ENCODE measurements at places on chromosomes 7 and 10.

DNA sequence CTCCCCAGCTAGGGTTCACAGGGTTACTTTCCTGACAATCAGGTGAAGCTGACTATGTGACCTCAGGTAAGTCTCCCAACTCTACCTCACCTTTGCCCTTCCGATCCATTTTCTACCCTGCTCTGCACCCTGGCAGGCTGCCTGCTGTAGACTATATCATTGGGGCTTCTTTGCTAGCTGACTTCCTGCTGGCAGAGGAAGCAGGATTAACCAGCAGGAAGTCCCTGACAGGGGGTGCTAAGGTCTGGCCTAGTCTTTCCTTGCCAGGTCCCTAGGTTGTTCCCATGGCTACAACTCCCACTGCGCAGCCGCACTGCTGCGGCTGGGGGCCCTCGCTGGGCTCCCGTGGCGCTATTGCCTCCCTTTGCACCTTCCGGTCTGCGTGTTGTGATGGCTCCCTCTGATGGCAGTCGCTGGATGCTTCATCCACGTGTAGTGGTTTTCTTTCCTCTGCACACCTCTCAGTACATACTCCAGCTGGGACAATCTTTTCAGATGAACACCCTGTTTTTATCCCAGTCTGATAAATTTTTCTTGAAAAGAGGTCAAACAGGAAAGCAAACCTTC is 365.9 kb downstream of the REEP3 start:
- no peak for DNase-seq

GRCh38 chr10:1709161-1709560 is 28.2 kb downstream of the ADARB2 start:
- no peak for DNase-seq

- no peak for DNase-seq
These were observed 43.8 kb upstream of the CYTH3 start for GRCh38 chr7:6316226-6316625.

GRCh38 chr7:100632951-100633717 is 8.2 kb downstream of the TFR2 start:
- peak; percentile 78 for DNase-seq

GRCh38 chr10:11886138-11886474 is 63.0 kb downstream of the PROSER2 start:
- no peak for DNase-seq
